ENCODE measurements at places on chromosomes 12 and 14.

DNA sequence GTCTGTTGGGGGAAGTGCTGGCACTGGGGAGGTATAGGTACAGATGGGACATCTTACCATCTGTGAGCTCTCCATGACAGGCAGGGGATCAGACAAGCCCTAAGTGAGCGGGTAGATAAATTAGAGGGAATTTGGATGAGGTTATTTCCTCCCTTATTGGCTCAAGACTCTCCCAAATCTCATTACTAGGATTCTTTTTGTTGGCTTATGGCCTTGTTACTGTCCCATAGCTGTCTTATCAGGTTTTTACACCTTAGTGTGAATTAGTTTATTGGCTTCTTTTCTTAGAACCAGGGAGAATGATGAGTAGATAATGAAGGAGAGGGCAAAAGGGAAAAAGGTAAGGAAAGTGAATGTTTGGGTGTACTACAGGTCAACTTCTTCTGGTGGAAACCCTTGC lies 191.1 kb upstream of the PRICKLE1 start:
- no peak for DNase-seq

DNA sequence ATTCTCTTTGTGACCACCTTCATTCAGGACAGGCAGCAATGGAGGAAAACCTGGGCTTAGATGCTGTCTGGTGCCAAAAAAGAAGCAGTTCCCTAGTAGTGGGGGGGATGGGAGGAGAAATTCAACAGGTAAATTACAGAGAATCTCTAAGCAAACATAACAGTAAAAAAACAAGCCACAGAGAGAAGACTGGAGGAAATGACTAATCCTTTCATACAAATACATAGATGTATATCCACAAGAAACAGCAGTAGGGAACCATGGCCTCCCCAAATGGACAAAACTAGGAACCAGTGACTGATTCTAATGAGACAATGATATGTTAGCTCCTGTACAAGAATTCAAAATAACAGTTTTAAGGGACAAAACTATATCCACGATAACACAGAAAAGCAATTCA lies 513.0 kb downstream of the NAV3 start:
- DNase-seq: no peak

DNA sequence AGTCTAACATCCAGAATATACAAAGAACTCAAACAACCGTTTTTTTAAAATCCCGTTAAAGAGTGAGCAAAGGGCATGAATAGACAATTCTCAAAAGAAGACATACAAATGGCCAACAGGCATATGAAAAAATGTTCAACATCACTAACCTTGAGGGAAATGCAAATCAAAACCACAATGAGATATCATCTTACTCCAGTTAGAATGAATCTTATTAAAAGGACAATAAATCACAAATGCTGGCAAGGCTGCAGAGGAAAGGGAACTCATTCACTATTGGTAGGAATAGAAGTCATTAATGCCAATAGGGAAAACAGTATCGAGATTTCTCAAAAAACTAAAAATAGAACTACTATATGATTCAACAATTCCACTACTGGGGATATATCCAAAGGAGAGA lies 520.1 kb downstream of the RMST start:
- no peak for DNase-seq

DNA sequence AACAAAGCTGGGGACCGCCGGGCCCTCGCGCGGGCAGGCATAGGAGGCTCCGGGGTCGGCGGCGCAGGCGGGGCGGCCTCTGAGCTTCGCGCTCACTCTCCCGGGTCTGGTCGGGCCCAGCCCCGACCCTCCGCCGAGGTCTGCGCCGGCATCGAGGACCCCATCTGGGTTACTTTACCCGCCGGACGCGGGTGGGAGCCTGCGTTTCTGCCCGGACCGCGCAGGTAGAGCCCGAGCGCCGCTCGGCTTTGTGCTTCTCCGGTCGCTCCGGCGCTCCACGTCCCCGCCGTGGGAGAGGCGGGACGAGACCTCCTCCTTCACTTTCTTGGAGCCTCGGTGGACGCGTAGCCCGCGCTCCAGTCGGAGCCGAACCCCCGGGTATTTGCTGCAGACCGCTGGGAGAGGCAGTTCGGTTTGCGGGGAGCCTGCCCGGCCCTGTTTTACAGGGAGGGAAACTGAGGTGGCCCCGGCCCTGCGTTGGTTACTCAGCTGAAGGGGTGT lies 63.2 kb downstream of the FBXL14 start:
- DNase-seq: no peak

- DNase-seq: no peak
Observed at GRCh38 chr14:95128140-95128539, 29.2 kb downstream of the DICER1 start.

DNA sequence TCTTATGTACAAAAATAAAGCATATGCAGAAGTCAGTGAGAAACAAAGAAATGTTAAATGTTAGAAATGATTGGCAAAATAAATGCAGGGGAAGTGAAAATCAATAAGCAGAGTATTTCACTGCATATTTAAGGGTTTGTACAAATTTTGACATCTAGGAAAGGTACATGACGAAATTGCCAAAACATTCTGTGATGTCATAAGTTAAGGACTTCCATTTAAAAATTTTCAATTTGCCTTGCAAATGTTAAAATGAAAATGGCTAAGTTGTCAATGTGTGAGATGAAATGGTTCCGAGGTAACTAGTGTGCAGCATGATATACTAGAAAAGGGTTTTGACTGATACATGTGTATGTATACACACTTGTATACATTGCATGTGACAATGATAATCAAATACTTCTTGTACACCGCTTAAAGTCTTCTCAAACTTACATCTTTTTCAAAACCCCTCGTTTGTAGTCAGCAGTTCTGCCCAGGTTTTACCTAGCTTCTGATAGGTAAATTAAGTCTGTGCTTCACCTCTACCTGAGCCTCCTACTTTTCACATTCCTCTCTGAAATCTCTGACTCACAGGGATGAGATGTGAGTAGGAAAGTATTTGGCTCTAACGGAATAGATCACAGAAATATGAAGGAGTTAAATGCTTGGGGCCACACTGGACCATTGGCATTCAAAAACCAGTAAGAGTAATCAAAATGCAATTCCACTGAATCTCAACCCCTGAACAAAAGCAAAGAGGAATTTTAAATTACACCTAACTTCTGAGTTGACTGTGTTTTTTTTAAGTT lies 442.4 kb upstream of the FOXG1 start:
- DNase-seq: no peak

DNA sequence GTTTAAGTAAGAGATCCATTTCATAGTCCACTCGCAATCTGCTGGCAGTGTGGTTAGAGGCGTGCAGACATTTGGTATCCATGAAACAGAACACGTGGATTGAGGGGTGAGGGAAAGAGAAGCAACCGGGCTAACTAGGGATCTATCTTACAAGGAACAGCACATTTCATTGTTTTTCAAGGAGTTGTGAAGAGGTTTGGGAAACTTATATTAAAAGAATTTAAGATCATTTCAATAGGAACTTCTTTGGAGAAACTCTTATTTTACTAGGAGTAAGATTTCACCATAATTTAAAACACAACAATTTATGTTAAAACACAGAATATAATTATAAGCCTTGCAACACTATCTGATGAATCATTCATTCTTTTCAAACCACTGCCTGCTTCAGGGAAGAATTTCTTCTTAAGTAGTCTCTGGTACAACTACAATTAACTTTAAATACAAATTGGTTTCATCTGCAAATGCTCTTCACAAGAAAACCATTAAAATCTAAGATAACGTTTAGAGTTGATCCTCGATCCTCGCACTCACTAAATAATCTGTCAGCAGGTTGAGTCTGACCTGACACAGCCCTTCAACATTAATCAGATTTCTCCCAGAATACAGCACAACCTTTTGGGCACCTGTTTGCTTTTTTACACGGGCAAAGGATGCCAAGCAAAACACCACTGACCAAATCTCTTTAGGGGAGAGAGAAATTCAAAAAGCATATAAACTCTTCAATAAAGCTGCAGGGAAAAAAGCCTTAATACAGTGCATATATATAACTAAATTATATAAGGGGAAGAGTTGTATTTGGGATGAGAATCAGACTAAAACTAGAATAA lies 27.3 kb downstream of the PPTC7 start:
- DNase-seq: no peak

GRCh38 chr14:38883127-38883526 lies 219.9 kb downstream of the SEC23A start:
- no peak for DNase-seq

DNA sequence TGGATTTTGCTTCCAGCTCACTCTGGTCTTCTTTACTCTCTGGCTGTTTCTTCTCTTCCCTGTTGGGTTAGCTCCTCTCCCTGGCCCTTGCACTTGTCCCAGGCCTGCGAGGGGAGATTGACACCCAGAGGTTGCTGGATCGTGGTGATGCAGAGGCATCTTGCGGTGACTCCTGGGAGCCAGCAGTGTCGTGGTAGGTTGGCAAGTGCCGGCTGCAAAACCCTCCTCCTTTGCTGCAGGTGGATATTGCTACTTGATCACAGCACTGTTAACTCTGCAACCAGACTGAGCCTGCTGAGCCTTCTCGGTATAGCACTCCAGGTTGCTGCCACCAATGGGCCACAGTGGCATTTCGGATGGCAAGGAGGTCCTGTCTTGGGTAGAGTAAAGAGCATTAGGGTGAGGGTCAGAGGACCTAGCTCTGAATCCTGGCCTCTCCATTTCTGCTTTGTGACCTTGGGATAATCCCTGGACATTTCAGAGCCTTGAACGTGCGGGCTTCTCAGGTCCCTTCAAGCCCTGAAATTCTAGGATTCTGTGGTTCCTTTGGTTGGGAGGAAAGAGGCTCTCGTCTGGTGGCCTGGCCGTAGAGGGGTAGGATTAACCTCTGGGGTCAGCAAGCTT lies 87.4 kb downstream of the TSPAN9 start:
- DNase-seq: no peak

DNA sequence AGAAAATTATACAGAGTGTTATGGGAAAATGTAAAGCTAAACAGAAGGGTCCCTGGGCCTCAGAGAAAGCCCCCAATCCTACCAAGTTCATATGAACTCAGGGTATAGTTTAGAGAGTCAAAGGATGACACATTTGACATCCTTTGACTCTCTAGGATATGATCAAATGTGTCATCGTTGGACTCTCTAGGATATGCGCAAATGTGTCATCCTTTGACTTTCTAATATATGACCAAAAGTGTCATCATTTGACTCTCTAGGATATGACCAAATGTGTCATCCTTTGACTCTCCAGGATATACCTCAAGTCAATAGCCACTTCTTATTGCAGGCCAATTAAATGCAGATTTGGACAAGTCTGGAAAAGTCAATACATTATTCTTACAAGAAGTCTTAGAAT lies 204.8 kb upstream of the IGF1 start:
- DNase-seq: no peak

DNA sequence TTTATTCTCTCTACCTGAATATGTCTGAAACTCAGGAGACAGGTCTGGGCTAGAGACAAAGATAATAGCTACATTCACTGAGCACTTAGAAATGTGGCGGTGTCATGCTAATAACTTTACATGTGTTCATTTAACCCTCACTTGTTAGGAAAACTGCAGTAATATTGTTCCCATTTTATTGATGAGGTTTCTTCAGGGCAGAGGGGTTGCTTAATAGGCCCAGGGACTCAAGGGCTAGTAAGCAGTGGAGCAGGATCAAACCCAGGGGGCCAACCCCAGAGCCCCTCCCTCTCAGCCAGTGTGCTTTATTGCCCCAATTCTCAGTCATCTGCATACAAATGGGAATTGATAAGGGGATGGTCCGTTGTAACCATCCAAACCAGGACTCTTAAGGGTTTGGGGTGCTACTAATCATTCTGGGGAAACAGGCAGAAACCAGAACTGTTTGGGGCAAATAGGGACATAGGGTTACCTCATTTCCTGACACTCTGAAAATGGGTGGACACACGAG lies 142.8 kb upstream of the AMIGO2 start:
- no peak for DNase-seq

DNA sequence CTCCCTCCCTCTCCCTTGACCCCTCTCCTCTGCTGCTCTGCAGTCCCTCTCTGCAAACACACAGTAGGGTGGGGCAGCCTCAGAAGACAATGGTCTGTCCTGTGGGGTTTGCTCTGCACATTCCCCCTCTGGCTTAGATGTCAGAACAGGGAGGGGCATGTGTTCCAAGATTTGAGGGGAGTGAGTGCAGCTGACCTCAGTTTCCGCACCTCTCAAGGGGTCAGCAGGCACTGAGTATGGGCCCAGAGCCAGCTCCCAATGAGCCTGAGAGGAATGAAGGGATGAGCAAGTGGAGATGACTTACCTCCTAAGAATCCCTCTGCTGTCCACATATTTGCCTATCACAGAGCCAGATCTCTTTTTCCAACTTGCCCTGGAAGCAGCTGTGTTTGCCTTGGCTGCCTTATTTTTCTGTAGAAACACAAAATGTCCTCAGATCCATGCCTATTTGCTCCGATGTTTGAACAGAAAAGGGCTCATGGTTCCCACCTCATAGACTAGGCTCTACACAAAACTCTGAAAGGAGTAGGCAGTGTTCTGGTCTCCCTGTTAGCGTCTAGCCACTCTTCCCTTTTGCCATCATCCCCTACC lies 111.4 kb downstream of the CRACR2A start:
- no peak for DNase-seq

DNA sequence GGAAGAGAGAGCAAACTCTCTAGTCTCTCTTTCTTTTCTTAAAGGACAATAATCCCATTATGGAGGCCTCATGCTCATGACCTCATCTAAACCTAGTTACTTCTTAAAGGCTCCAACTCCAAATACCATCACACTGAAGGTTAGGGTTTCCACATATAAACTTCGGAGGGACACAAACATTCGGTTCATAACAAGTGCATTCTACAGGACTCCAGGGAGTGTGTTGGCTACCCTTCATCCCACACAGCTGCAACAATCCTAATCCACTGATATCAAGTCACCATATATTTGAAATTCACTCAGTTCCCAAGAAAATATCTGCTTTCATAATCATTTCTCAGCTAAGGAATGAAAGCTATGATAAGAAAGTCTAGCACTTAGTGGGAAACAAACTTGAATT lies 265.9 kb upstream of the PLEKHG7 start:
- DNase-seq: no peak

- no peak for DNase-seq
Observed at GRCh38 chr14:103374121-103374520, 11.1 kb upstream of the MARK3 start.

GRCh38 chr12:79151956-79152355 lies 287.4 kb downstream of the SYT1 start:
- DNase-seq: no peak

GRCh38 chr14:101706509-101707067 lies 54.9 kb upstream of the PPP2R5C start:
- no peak for DNase-seq

GRCh38 chr12:105275997-105276733 lies 40.2 kb upstream of the APPL2 start:
- no peak for DNase-seq

DNA sequence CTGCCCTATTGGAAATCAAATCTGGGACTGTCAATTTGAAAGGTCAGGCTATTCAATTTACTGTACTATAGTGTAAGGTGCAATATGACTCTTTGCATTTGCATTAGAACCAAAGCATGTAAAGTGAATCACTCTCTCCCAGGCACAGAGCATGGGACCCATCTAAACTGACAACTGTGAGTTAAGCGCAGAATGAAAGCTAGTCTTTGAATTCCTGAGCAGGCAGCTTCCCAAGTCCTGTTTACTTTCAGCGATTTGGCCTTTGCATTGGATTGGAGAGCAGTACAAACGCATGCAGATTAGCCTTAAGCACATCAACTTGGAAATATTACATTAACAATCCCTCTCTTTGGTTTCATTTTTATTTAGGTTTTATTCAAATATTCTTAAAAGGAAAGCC lies 74.6 kb downstream of the RERG start:
- no peak for DNase-seq

Data from activated gamma-delta T cell treated with Interleukin-2 at 50 U/mL for 16 hours (primary cell).